Sciatic nerve (tissue), 2 donors: ENCODE measurements at places on chromosomes 7 and 10.
A peak's percentile ranks its signal among the peaks of the same experiment; 100 is the strongest.

DNA sequence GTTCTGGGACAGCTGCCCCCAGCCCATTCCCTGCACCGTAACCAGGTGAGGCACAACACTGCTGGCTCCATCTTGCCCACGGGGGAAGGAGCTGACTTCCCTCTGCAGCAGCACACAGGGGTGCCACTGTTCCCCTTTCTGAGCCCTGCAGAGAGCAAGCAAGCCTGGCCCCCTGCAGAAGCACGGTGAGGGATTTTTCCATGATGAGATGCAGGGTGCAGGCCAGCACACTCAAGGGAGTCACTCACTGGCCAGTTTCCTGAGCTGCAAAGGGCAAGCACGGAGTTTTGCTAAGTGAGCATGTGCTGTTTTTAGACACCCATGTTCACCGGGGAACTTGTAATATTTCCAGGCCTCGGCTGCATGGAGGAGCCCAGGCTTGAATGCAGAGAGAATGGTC is 176.6 kb downstream of the PIP4K2A start:
- DNase-seq = no peak

DNA sequence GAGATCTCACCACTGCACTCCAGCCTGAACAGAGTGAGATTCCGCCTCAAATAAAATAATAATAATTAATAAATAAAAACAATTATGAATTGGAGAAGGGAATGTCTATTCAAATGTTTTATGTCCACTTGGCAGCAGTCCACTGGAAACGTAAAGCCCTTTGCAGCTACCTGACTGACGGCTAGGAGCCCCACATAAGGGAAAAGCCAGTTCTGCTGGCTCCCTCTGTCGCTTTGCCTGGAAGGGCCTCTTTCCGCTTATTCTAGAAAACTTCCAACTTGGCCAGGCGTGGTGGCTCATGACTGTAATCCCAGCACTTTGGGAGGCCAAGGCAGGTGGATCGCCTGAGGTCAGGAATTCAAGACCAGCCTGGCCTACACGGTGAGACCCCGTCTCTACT is 6.1 kb upstream of the TNS3 start:
- DNase-seq = no peak

DNA sequence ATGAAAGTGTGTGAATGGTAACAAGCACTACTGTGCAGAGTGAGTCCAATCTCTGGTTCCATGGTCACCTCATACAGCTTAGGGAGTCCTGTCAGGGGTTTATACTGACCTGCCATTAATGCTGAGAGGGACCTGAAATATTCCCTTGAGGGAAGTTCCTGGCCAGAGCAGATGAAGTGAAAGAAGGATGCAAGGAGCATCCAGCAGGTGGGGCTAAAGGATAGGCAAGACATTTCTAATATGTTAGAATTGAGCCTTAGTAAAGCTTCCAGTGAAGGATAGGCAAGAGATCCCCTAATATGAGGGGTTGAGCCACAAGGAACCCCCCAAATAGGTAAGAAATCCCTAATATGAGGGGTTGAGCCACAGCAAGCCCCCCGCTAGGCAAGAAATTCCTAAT is 25.5 kb upstream of the FAM221A start:
- DNase-seq = no peak

DNA sequence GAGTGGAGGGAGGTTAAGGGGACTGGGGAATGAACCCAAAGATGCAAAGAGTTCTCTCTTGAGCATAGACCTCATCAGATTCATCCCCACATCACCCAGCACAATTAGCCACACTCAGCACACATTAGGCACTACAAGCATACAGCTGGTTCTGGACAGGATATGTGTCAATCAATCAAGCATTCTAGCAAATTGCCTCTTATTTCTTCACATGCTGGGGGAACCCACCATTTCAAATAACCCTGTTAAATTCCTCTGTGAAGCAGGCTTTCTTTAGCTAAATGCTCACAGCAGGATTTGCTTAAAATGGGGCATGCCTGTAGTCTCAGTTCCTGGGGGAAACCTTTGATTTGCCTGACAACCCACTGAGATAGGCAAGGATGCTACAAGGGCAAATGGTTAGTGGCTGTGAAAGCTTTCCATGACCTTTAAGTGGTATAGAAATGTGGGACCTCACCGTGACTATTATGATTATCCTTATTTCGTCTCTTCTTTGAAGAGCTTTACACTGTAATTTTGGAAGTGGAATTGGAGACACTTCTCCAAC is 193.4 kb upstream of the ZMIZ1 start:
- DNase-seq = no peak

GRCh38 chr7:1709900-1710299 is 39.8 kb downstream of the ELFN1 start:
- DNase-seq = no peak

- no peak for DNase-seq
Measured at GRCh38 chr10:124697837-124698544, 46.2 kb downstream of the FAM53B start.

DNA sequence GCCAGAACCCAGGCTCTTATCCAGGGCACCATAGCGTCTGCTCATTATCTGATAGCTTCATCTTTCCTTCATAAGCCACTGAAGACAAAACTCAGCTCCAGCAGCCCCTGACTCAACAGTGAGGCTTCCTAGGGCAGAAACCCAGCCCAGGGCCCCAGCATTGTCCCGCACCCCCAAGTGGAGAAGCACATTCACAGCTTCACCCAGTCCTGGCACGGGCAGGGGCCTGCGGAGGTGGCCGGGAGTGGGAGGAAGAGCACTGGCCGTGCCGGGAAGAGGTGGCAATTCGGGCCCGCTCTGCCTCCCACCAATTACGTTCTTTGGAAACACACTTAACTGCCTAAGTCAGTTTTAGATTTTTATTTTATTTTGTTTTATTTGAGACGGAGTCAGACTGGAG is 10.3 kb upstream of the CALML5 start:
- DNase-seq = no peak

DNA sequence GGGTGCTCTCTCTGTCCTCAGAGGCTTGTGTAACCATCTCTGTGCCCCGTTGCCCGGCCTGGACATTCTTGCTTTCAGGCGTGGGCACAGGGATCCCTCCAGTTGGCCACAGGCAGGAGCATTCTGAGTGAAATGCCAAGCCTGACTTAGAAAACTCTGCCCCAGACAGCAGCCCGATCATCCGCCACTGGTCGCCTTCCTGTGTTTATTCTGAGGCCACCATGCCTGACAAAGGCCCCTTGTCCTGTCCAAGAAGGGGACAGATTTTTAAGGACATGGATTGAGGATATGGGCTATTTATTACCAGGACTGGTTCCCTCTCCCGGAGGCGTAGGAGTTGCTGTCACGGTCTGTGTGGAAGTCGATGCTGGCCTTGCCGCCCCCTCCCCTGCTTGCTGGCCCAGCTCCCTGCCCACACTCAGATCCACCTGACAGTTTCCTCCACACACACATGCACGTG is 54.3 kb downstream of the SPOCK2 start:
- no peak for DNase-seq

- no peak for DNase-seq
Measured at GRCh38 chr7:30717181-30717580, 34.8 kb upstream of the INMT start.

- peak; percentile 70 for DNase-seq
Measured at GRCh38 chr7:116236020-116236630, 25.8 kb downstream of the TES start.
